ENCODE measurements at places on chromosomes 3 and 15. TPM values are rescaled to one million over a fixed set of nuclear protein-coding genes. Genes with fewer than 3 reads are reported as not detected.

SMAD6 gene
- polyA plus RNA-seq, result 2.7 TPM

DNA sequence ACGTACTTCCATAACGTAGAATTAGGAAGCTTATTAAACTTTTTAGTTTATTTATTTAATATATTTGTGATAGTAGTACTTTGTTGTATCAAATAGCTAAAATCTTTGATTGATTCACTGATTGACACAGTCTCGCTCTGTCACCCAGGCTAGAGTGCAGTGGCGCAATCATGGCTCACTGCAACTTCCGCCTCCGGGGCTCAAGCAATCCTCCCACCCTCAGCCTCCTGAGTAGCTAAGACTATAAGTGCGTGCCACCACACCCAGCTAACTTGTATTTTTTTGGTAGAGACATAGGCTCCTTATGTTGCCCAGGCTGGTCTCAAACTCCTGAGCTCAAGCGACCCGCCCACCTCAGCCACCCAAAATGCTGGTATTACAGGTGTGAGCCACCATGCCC lies 5.7 kb downstream of the APH1B start:
- H3K4me3 ChIP-seq, result no peak overlapping the region
- no peaks in the 10 kb centered on the region for H3K4me1 ChIP-seq
- H3K27ac ChIP-seq, result no peak overlapping the region
- peaks cover 12% of the 10 kb centered on the region for H3K36me3 ChIP-seq

DNA sequence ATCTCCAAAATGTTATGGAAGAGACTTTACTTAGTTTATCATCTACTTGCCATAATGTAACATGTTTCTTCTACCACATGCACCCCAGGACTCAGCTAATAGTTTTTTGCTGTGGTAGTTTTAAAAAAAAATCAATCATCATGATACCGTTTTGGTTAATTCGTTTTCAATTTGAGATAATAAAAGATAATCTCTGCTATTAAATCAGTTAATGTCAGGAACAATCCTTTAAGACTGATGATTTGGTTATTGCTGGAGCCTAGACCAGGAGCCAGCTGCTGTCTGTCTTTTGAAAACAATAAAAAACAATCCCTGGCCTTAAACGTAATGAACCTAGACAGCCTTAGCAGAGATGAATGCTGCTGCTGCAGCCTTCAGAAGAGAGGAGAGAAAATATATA lies 403.7 kb downstream of the OXSM start:
- no peak overlapping the region for H3K27ac ChIP-seq
- no peaks in the 10 kb centered on the region for H3K36me3 ChIP-seq
- no peak overlapping the region for H3K4me3 ChIP-seq
- no peaks in the 10 kb centered on the region for H3K27me3 ChIP-seq
- no peaks in the 10 kb centered on the region for H3K4me1 ChIP-seq
- no peak for DNase-seq

PLCH1 gene
- polyA plus RNA-seq, result 0.09 TPM

GRCh38 chr15:50463423-50464358 lies 39.5 kb downstream of the USP8 start:
- no peaks in the 10 kb centered on the region for H3K27me3 ChIP-seq
- peaks cover 53% of the 10 kb centered on the region for H3K36me3 ChIP-seq
- no peak overlapping the region for H3K27ac ChIP-seq
- no peak for DNase-seq
- no peaks in the 10 kb centered on the region for H3K4me1 ChIP-seq

CD86 gene
- 4.5 TPM for polyA plus RNA-seq

- H3K4me3 ChIP-seq, result no peak overlapping the region
- DNase-seq, result no peak
- H3K36me3 ChIP-seq, result no peaks in the 10 kb centered on the region
- no peaks in the 10 kb centered on the region for H3K27me3 ChIP-seq
Measured at GRCh38 chr3:141080431-141080830, 29.3 kb downstream of the SPSB4 start.

All from adrenal gland (tissue), 19 donors.